ENCODE measurements at places on chromosomes 1 and 21. TPM values are rescaled to one million over a fixed set of nuclear protein-coding genes. Genes with fewer than 3 reads are reported as not detected.

KDF1 gene
- total RNA-seq = not detected

ARHGEF10L gene
- total RNA-seq = not detected

SLC44A3 gene
- total RNA-seq = not detected

CDA gene
- total RNA-seq = not detected

UQCRHL gene
- 1.8 TPM for total RNA-seq

VWA5B1 gene
- not detected for total RNA-seq

ZNF593OS gene
- not detected for total RNA-seq

CA6 gene
- total RNA-seq = 10.1 TPM

THAP3 gene
- total RNA-seq = 24.4 TPM

MYOG gene
- not detected for total RNA-seq

CAMK2N1 gene
- total RNA-seq = 0.47 TPM

DNA sequence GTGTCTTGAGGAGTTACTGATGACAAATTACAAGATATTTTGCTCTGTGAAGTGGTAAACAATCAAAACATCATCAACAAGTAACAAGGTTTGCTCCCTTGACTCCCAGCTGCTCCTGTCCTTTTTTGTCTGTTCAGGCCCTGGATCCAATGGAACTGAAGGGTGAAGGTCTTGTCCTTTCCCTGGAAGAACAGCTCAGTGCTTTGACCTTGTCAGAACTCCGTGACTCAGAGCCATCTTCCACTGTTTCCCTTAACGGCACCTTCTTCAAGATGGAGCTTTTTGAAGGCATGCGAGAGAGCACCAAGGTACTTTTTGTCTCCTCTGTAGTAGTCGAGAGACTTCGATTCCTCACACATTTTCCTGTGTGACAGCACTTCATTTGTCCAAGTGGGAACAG lies 29.0 kb downstream of the TRIM45 start:
- H3K36me3 ChIP-seq = peaks cover 65% of the 10 kb centered on the region
- H3K4me3 ChIP-seq = no peak overlapping the region
- peak overlapping the region; percentile 11 for H3K27ac ChIP-seq
- H3K4me1 ChIP-seq = peaks cover 20% of the 10 kb centered on the region

DNA sequence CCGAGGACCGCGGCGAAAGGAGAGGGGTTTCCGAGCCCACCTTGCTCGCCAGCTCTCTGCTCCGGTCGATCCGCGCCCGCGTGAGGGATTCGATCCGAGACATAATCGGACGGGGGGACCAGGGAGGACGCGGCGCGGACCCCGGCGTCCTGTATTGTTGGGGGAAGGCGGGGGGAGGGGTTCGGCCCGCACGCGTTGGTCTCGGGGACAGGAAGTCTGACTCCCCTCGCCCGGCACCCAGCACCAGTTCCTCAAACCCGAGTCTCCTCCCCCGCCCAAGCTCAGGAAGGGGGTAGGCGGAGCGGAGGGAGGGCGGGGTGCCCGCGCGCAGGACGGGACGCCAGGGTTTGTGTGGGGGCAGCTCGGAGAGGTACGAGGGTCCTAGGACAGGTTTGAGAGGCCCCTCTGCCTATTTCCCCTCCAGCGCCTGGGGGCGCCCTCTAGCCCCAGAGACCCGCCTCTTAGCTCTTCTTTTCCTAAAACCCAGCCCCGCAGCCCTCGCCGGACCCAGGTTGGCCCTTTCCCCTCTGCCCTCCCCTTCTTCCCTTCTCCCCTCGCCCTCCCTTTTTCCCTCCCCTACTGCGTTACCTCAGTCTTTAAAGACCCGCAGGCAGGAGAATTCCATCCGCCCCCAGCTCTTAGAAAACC lies at the start of gene ARHGEF2:
ARHGEF2 (minus strand) TSS at position 223 of the 648 bp plus-strand sequence; CDS start at position 103, 120 bp downstream.
- H3K36me3 ChIP-seq = peaks cover 22% of the 10 kb centered on the region
- peak within 1 kb of the TSS; percentile 92 for H3K27ac ChIP-seq
- peaks cover 62% of the 10 kb centered on the region for H3K4me1 ChIP-seq
- peak; percentile 91 for DNase-seq
- peak within 1 kb of the TSS; percentile 98 for H3K4me3 ChIP-seq
- no peaks in the 10 kb centered on the region for H3K27me3 ChIP-seq

- H3K27ac ChIP-seq = no peak overlapping the region
- no peak for DNase-seq
- H3K36me3 ChIP-seq = no peaks in the 10 kb centered on the region
- peaks cover 9% of the 10 kb centered on the region for H3K4me1 ChIP-seq
- peaks cover 16% of the 10 kb centered on the region for H3K27me3 ChIP-seq
Measured at GRCh38 chr1:201759194-201759815, 69.7 kb upstream of the IPO9 start.

DNA sequence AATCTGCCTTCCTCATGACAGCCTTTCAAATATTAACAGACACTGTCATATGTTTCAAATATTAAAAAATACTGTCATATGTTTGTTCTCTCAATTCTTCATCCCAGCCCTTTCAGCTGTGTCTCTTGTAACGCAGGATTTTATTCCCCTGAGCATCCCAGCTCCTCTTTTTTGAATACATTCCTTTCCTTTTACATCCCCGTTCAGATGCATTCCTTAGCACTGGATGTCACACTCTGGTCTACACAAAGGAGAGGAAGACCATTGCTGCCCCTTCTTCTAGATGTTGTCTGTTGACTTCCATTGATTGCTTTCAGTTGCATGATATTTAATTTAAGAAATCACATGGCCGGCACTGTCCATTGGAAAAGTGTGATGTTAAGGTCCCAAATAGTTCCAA lies 117.4 kb upstream of the PAXBP1 start:
- peaks cover 3% of the 10 kb centered on the region for H3K36me3 ChIP-seq
- no peak overlapping the region for H3K27ac ChIP-seq
- peaks cover 15% of the 10 kb centered on the region for H3K4me1 ChIP-seq
- H3K4me3 ChIP-seq = no peak overlapping the region
- H3K27me3 ChIP-seq = peaks cover 29% of the 10 kb centered on the region

- no peaks in the 10 kb centered on the region for H3K4me1 ChIP-seq
Measured at GRCh38 chr1:157893686-157894085, 52.1 kb upstream of the CD5L start.

DNA sequence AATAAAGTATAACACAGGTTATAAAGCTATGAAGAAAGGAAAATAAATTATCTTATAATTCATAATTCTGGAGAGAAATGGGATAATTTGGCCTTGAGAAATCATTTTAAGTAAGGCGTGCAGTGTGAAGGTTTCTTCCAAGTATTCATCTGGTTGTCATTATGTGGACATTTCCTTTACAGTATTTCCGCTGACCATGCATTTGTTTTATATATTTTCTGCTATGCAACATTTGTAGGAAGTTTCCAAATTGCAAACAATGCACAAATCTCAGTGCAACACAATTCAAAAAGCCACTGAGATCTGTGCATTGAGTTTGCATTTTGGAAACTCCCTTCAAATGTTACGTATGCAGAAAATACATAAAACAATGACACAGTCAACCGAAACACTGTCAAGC lies 17.8 kb downstream of the ZNF670 start:
- H3K27me3 ChIP-seq = no peaks in the 10 kb centered on the region
- H3K27ac ChIP-seq = no peak overlapping the region

DNA sequence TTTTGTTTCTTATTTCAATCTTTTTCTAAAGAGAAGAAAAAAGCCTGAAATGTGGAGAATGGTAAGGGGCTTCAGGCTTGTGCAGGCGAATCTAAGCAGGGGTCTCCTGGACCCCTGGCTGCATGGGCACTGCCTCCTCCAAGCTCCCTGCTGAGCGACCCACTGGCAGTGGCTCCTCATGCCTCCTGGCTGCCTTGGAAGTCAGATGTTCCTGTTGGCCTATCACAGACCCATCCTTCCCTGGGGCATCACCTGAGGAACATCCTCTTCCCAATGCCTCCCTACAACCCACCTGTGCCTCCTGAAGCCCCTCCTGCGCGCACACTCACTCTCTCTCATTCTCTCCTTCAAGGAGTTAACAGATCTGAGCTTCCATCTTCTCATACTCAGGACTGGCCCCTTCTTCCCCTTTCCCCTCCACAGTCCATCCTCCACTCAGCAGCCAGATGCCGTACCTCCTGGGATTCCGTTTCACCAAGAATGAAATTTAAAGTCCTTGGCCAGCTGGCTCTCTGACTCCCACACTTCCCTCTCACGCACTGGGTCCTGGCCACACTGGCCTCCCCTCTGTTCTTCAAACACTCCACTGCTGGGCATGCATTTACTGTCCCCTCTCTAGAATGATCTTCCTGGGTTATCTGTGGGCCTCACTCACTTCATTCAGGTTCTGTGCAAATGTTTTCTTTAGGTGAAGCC lies 41.7 kb downstream of the AZIN2 start:
- DNase-seq = peak; percentile 36
- peaks cover 18% of the 10 kb centered on the region for H3K36me3 ChIP-seq
- H3K4me1 ChIP-seq = peaks cover 16% of the 10 kb centered on the region
- peak overlapping the region; percentile 13 for H3K27ac ChIP-seq

DNA sequence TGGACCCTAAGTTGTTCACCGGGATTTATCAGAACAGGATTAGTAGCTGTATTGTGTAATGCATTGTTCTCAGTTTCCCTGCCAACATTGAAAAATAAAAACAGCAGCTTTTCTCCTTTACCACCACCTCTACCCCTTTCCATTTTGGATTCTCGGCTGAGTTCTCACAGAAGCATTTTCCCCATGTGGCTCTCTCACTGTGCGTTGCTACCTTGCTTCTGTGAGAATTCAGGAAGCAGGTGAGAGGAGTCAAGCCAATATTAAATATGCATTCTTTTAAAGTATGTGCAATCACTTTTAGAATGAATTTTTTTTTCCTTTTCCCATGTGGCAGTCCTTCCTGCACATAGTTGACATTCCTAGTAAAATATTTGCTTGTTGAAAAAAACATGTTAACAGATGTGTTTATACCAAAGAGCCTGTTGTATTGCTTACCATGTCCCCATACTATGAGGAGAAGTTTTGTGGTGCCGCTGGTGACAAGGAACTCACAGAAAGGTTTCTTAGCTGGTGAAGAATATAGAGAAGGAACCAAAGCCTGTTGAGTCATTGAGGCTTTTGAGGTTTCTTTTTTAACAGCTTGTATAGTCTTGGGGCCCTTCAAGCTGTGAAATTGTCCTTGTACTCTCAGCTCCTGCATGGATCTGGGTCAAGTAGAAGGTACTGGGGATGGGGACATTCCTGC lies 3.9 kb upstream of the OLFML3 start:
- peak overlapping the region; percentile 79 for H3K27ac ChIP-seq
- peak overlapping the region; percentile 16 for H3K4me3 ChIP-seq
- H3K27me3 ChIP-seq = no peaks in the 10 kb centered on the region
- DNase-seq = peak; percentile 69
- H3K4me1 ChIP-seq = peaks cover 46% of the 10 kb centered on the region

- no peaks in the 10 kb centered on the region for H3K4me1 ChIP-seq
- H3K27ac ChIP-seq = no peak overlapping the region
- no peaks in the 10 kb centered on the region for H3K36me3 ChIP-seq
- H3K4me3 ChIP-seq = no peak overlapping the region
- DNase-seq = no peak
Measured at GRCh38 chr1:231072502-231073094, 32.5 kb upstream of the FAM89A start.

Measured in activated CD8-positive, alpha-beta memory T cell treated with anti-CD3 and anti-CD28 coated beads, Interleukin-2, amount 10 ng/mL, durations not matched to agents 7 days and 5 days (primary cell).